Activated naive CD4-positive, alpha-beta T cell treated with Interleukin-2 at 50 U/mL for 16 hours (primary cell): ENCODE measurements at places on chromosomes 7 and 10.

- no peak for DNase-seq
Observed at GRCh38 chr7:34837316-34837715, 179.3 kb downstream of the NPSR1 start.

- DNase-seq = no peak
Observed at GRCh38 chr7:36344622-36345021, 45.0 kb upstream of the ANLN start.

GRCh38 chr10:133087679-133088178 lies at the start of gene ADGRA1:
Gene ADGRA1 (plus strand): TSS chr10:133087924. CDS start chr10:133088910, 986 bp downstream.
- no peak for DNase-seq

GRCh38 chr10:72049969-72050781 lies 38.2 kb downstream of the SPOCK2 start:
- no peak for DNase-seq

DNA sequence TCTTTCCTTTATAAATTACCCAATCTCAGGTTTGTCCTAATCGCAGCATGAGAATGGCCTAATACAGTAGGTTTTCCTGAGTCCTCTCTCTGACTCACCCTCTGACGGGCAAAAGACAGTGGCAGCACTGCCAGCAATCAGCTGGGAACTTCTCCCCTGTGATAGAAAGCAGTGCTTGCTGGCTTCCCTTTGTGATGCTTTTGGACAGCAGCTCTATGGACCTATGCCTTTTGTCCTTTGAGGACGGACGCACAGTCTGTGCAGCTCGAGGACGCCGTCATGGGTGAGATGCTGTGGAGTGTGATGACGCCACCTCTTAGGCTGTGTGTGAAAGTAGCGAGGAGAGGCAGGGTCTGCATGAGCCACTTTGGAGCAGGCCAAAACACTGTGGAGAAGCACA lies 68.8 kb downstream of the KIAA1217 start:
- no peak for DNase-seq

- DNase-seq = no peak
Observed at GRCh38 chr10:3926258-3926657, 141.2 kb upstream of the KLF6 start.

- no peak for DNase-seq
Observed at GRCh38 chr10:3807211-3807927, 22.4 kb upstream of the KLF6 start.

DNA sequence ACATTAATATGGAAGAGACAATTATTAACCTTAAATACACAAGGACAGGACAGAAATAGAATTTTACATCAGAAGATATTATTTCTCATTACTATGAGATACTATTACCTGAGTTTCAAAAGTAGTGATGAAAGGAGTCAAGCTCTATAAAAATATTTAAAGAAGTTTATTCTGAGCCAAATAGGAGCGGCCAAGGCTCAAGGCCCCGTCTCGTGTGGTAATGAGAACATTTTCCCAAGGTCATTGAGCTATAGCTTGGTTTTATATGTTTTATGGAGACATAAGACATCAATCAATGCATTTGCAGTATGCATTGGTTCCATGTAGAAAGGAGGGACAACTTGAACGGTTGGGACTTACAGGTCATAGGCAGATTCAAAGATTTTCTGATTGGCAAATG lies 29.4 kb upstream of the ZMYND11 start:
- DNase-seq = no peak

DNA sequence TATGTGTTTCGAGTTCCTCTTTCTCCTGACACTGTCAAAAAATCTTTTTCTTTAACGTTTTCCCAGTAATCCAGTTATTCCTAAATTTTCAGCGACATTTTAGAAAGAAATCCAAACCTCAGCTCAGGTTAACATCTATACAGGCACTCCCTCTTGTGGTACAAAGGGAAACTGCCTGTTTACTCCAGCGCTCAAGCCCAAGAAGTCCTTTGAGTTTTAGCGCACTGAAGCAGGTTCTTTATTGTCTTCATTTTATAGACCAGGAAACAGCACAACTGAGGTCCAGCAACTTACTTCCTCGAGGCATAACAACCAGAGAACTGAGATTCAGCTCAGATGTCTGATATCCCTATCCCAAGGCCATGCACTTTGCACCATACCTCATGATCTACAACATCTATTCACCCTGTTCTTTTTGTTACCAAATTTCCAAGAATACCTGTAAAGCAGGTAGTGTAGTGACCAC lies 287.2 kb upstream of the MKLN1 start:
- peak; percentile 45 for DNase-seq

GRCh38 chr7:129591868-129592267 lies 19.7 kb upstream of the NRF1 start:
- no peak for DNase-seq

- no peak for DNase-seq
Observed at GRCh38 chr10:121753726-121754476, 155.7 kb upstream of the FGFR2 start.

GRCh38 chr7:68246189-68246633 lies 1249.6 kb downstream of the TYW1 start:
- no peak for DNase-seq
